PC-9 (cell line): ENCODE measurements at places on chromosomes 2 and 18. TPM values are rescaled to one million over a fixed set of nuclear protein-coding genes. Genes with fewer than 3 reads are reported as not detected.

Gene NMS
- total RNA-seq: not detected in 2 replicates

Gene CEP192
- 37.8 and 44.9 TPM in 2 replicates for total RNA-seq

Gene DNAJC5G
- not detected in 2 replicates for total RNA-seq

Gene SAP130
- total RNA-seq: 27.2 and 33.9 TPM in 2 replicates

Gene RUFY4
- not detected in 2 replicates for total RNA-seq

DNA sequence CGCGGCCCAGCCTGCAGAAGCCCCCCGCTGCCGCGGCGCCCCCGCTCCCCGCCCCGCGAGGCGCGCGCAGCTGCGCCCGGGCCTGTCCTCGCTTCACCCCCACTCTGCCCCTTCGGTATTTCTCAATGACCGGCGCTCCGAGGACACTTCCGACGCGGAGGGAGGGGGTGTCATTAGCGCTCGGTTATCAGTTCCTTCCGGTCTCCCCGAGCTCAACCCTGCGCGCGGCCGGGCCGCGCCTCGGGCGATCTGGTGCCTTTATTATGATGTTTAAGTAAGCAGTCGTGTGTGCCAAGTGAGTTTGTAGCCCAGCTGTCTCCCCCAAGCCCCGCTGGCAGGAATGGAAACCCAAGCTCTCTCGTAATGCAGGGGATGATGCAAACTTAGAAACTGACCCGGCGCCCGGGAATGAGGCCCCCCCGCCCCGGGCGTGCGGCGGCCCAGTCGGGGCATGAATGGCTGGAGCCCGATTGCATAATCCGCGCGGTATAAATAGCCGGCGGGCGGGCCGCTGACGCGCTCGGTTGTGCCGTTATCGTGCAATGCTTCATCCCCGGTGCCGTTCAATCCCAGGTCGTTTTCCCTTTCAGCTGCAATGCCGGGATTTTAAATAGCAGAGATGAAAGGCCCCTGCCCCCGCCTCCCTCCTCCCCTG is 3.9 kb upstream of the SPRED2 start:
- peak; percentile 88 for DNase-seq

DNA sequence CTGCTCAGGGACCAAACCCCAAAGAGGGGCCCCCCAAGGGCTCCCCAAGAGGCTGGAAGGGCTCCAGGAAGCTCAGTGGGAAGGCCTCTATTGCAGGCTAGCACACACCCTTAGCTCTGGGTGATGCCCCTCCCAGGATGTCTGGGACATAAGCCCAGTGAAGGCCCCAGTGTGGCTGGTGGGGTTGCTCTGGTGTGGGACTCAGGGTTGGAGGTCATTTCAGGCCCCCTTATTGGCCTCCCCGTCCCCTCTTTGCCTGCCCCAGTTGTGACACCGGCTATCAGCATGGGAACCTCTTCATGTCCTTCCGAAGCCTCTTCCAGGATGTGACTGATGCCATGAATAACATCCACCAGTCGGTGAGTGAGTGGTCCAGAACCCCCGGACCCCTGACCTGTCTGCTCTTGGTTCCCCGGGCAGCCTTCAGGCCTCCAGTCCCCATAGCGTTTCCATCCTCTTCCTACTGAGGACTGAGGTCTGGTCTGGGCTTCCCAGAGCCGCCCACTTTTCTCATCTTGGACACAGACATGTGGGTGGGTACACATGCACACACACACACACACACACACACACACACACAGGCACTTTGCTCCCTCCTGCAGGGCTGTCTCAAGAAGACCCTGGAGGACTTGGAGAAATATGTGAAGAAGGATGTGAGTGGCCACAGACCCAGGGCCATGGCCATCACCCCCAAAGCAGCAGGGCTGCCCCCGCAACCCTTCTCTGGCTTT is 2.2 kb downstream of the NT5DC4 start:
- DNase-seq: no peak

DNA sequence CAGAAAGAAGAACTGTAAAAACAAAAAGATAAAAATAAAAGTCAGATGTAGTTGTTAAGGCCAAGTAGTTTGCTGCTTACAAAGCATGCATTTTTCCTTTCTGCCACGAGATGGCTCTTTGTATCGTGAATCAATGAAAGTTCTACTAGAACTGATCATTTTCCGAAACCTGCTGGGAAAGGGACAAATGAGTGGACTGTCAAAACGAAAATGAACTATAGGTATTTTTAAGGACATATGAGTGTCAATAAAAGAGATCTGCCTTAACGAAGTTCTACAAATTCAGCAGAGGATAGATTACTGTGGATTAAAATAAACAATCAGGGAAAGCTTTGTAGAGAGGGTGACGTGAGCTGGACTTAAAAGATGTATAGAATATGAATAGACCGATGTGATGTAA is 15.0 kb upstream of the ELOA2 start:
- peak; percentile 3 for DNase-seq

- no peak for DNase-seq
These were observed 35.5 kb downstream of the NXPH2 start for GRCh38 chr2:138744713-138745112.

DNA sequence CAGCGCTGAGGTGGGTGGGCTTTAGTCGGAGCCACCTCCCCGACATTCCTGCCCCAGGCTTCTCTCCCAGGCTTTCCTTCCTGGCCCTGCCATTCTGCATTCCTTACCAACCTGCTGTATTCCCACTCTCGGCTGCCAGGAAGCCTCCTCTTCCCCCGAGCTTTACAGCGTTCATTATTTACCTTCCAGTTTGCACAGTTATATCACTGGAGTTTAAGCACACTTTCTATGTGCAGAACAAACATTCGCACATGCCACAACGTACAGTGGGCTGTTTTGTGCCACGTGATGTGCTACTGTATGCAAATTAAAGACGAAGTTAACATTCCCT is 246.3 kb downstream of the SOX11 start:
- DNase-seq: no peak

- DNase-seq: no peak
These were observed 136.5 kb upstream of the RND3 start for GRCh38 chr2:150624001-150624401.

GRCh38 chr2:158021226-158021625 is 80.5 kb upstream of the UPP2 start:
- no peak for DNase-seq

DNA sequence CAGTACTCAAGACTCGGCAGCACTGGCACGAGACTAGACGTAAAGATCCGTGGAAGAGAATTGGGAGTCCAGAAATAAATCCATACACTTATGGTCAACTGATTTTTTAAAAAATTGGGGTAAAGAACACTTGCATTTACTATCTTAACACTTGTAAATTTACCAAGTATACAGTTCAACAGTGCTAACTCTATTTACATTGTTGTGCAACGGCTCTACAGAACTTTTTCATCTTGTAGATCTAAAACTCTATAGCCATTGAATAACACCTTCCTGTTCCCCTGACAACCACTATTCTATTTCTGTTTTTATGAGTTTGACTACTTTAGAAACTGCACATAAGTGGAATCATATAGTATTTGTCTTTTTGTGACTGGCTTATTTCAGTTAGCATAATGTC is 129.4 kb upstream of the SP3 start:
- DNase-seq: no peak

DNA sequence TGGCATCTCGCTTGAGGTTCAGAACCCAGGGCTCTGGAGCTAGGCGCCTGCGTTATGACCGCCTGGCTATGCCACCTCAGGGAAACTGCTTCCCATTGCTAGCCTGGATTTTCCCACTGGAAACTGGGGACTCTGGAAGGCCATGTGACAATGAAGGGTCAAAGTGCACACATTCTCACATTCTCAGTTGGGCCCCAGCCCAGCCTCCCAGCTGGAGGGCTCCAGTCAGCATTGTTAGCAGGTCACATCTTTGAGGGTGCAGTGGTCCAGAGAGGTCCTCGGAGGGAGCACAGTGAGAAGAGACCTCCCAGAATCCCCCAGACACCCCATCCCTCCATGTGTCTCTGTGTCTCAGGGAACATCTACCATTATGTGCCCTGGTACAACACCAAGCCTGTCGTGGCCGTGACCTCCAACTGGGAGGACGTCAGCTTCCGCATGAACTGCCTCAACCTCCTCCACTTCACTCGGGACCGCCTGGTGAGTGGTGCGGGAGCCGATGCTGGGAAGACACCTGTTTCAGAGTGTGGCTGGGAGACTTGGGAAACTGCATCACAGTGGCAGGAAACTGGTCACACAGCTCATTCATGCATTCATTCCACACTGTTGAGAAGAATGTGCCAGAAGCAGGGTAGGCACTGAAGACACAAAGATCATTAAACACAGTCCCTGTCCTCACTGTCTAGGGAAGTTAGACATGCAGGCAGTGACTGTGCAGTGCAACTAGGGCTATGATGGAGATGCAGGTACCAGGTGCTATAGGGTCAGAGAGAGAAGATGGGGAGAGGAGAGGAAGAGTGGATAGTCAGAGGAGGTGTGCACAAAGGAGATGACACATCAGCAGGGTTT is 41.6 kb downstream of the FER1L5 start:
- DNase-seq: no peak
